ENCODE measurements at places on chromosomes 3 and 15. TPM values are rescaled to one million over a fixed set of nuclear protein-coding genes. Genes with fewer than 3 reads are reported as not detected.

GRCh38 chr3:124529826-124530571, 200.3 kb upstream of the UMPS start:
- no peaks in the 10 kb centered on the region for H3K36me3 ChIP-seq
- DNase-seq = no peak
- no peaks in the 10 kb centered on the region for H3K4me1 ChIP-seq
- H3K27me3 ChIP-seq = no peaks in the 10 kb centered on the region

DNA sequence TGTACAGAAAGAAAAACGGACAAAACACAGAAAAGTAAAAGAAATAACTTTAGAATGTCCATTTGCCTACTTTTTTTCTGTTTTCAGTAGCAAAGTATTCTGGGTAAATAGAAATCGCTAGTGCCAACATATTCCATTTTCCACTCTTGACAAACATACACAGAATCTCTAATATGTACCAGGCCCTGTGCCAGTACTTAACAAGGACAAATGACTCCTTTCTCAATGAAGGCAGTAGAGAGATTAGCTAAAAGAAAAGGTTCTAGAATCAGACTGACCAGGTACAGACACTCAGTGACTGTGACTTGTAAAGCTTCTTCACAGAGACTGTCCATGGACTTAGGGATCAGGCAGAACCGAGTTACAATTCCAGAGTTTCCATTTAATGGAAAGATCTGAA, 165.8 kb upstream of the STAC start:
- DNase-seq = no peak
- H3K4me3 ChIP-seq = no peak overlapping the region
- no peaks in the 10 kb centered on the region for H3K27me3 ChIP-seq
- H3K4me1 ChIP-seq = no peaks in the 10 kb centered on the region
- no peak overlapping the region for H3K27ac ChIP-seq

- no peak for DNase-seq
- peak overlapping the region; percentile 33 for H3K27ac ChIP-seq
- H3K4me1 ChIP-seq = no peaks in the 10 kb centered on the region
- H3K4me3 ChIP-seq = no peak overlapping the region
- no peaks in the 10 kb centered on the region for H3K27me3 ChIP-seq
These were observed 263.0 kb downstream of the EBLN2 start for GRCh38 chr3:73324203-73325155.

GRCh38 chr3:145882436-145882835, 278.5 kb downstream of the PLOD2 start:
- no peak for DNase-seq
- H3K4me3 ChIP-seq = no peak overlapping the region
- no peak overlapping the region for H3K27ac ChIP-seq
- H3K27me3 ChIP-seq = no peaks in the 10 kb centered on the region
- H3K4me1 ChIP-seq = no peaks in the 10 kb centered on the region

DNA sequence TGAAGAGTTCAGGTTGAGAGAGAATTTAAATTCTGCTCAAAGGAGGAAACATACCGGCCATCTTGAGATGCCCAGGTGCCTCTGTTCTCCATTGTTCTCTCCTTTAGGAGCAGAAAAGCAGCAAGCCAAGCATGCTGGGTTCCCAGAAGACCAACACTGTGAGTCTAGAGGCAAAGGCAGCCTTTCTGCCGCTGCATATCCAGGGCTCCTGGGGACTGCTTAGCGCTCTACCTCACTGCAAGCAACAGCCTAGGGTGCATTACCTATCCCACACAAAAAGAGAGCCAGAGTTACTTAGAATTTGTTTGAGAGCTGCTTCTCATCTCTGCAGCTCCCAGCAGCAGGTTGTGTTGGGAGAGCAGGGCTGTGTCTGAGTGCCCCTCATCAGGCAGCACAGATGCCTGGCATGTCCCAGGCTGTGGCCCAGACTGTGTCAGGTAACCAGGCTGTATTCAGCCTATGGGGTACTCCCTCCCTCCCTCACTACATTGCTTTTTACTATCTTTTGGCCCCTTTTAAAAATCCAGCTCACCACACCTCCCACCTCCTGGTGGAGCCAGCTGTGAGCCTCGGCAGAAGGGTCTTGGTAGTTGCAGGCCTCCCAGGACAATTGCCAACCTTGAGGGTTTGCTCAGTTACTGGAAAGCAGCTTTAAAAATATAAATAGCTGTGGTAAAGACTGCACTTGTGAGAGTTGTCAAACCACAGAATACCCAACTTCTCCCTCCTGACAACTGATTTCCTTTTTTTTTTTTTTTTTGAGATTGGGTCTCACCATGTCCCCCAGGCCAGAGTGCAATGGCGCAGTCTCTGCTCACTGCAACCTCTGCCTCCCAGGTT, 30.2 kb downstream of the BCL2L10 start:
- no peak for DNase-seq
- H3K4me3 ChIP-seq = no peak overlapping the region
- peaks cover 3% of the 10 kb centered on the region for H3K4me1 ChIP-seq
- no peaks in the 10 kb centered on the region for H3K36me3 ChIP-seq
- H3K27ac ChIP-seq = no peak overlapping the region

GRCh38 chr3:191133359-191133758, 65.7 kb upstream of the OSTN start:
- no peak overlapping the region for H3K4me3 ChIP-seq
- no peaks in the 10 kb centered on the region for H3K27me3 ChIP-seq
- no peaks in the 10 kb centered on the region for H3K36me3 ChIP-seq
- H3K27ac ChIP-seq = no peak overlapping the region
- no peak for DNase-seq

DNA sequence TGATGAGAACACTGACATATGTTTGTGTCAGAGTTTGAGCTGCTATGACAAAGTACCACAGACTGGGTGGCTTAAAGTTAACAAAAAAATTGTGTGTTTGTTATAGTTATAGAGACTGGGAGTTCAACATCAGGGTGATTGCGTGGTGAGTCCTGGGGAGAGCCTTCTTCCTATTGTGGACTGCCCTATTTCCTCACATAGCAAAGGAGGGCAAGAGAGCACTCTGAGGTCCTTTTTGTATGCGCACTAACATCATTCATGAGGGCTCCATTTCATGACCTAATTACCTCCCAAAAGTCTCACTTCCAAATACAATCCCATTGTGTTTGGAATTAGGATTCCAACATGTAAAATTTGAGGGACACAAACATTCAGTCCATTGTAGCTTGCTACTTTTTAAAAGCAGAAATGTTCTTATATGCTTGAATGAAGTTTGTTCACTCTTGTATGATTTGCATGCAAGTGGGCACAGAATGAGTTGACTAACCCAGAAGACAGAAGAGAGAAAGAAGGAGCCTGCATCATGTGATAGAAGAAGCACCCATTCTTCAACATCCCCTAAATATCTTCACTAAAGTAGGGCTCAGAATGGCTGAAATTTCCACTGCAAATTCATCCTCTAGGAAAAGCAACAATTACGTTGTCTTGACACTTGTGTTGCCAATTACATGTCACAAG, 18.9 kb upstream of the ALCAM start:
- no peak for DNase-seq
- no peaks in the 10 kb centered on the region for H3K27me3 ChIP-seq
- no peaks in the 10 kb centered on the region for H3K4me1 ChIP-seq
- no peak overlapping the region for H3K27ac ChIP-seq

DNA sequence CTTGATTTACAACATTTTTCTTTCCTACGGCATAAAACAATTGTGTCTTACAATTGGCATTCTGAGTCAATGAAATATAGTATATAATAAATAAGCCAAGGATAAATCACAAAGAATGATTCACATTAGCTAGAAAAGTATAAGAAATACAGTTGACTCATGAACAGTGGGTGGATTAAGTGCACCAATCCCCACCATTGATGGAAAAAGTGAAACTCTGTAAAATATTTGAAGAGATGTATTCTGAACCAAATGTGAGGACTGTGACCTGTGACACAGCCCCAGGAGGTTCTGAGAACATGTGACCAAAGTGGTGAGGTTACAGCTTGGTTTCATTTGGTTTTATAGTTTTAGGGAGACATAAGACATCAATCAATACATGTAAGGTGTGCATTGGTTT, 227.5 kb downstream of the ALCAM start:
- no peak for DNase-seq
- H3K36me3 ChIP-seq = no peaks in the 10 kb centered on the region
- H3K27me3 ChIP-seq = no peaks in the 10 kb centered on the region
- H3K4me3 ChIP-seq = no peak overlapping the region
- no peak overlapping the region for H3K27ac ChIP-seq

GRCh38 chr3:157029365-157029790, 130.6 kb downstream of the CCNL1 start:
- no peak overlapping the region for H3K4me3 ChIP-seq
- no peak for DNase-seq
- no peak overlapping the region for H3K27ac ChIP-seq
- H3K4me1 ChIP-seq = no peaks in the 10 kb centered on the region
- H3K36me3 ChIP-seq = no peaks in the 10 kb centered on the region

DNA sequence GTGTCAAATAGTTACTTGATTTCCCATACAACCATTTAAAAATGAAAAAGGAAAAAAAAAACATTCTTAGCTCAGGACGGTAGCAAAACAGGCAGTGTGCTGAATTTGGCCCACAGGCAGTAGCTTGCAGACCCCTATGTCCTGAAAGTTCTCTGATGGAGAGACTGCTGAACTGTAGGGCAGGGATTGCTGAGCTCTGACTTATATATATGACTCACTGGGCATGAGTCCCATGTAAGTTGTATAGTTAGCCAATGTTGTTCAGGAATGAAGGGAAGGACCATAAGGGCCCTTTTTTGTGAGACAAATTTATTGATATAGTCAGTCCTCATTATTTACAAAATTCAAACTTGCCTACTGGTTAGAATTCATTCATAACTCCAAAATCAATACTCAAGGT, 36.9 kb upstream of the FRMD4B start:
- H3K27me3 ChIP-seq = no peaks in the 10 kb centered on the region
- no peaks in the 10 kb centered on the region for H3K36me3 ChIP-seq
- H3K4me3 ChIP-seq = no peak overlapping the region
- peaks cover 13% of the 10 kb centered on the region for H3K4me1 ChIP-seq
- DNase-seq = no peak
- H3K27ac ChIP-seq = no peak overlapping the region

DNA sequence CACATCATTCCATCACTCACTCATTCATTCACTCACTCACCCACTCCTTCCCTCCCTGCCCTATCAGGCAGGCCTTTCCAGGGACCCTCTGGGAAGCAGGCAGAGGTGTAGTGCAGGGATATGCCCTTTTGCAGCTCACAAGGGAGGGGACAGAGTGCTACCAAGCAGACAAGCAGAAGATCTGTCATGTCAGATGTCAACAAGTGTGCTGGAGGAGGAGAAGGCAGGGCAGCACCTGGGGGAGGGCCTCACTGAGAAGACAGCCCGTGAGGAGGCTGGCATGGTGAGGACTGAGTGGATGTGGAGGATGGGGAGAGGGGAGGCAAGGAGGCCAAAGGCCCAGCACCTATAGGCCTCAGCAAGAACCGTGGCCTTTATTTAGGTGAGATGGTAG, 15.3 kb downstream of the ABTB1 start:
- no peak for DNase-seq
- peaks cover 20% of the 10 kb centered on the region for H3K4me1 ChIP-seq
- no peak overlapping the region for H3K27ac ChIP-seq
- peaks cover 14% of the 10 kb centered on the region for H3K36me3 ChIP-seq
- no peaks in the 10 kb centered on the region for H3K27me3 ChIP-seq

- H3K27me3 ChIP-seq = no peaks in the 10 kb centered on the region
- H3K27ac ChIP-seq = peak overlapping the region; percentile 30
- H3K4me3 ChIP-seq = no peak overlapping the region
- no peak for DNase-seq
- H3K36me3 ChIP-seq = no peaks in the 10 kb centered on the region
These were observed 17.9 kb upstream of the NRROS start for GRCh38 chr3:196621611-196622010.

- H3K4me3 ChIP-seq = no peak overlapping the region
- no peak overlapping the region for H3K27ac ChIP-seq
- no peaks in the 10 kb centered on the region for H3K4me1 ChIP-seq
These were observed 17.6 kb downstream of the GALK2 start for GRCh38 chr15:49187549-49188245.

DNA sequence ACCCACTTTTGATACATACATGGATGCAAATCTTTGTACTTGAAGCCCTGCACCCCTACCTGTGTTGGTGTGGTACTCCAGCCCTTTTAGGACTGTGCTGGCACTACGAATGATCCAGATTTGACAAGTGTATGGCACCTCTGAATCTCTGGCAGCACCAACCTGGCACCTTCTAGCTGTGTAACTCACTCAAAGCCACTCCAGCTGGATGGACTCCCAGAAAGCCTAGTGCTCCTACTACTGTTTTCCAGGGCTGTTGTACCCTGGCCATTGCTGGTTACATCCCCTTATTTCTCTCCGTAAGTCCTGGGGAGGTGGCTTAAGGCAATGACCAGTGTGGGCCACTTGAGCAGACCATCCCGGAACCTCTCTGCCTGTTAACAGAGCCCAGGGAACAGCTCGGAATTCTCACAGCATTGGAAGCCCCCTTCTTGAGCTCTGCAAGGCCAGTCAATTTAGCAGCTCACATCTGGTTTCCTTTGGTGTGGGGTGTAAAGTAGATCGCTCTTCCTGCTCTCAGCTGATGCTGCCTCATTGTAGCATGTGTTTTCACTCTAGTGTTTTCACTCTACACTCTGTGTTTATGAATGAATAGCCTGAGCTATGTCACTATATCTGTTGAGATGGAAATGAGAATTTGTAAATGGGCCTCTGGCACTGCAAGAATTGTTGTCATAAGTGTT, 12.2 kb downstream of the CALML4 start:
- peaks cover 54% of the 10 kb centered on the region for H3K36me3 ChIP-seq
- DNase-seq = no peak
- no peaks in the 10 kb centered on the region for H3K27me3 ChIP-seq
- no peak overlapping the region for H3K27ac ChIP-seq

- H3K36me3 ChIP-seq = no peaks in the 10 kb centered on the region
- H3K27ac ChIP-seq = no peak overlapping the region
- no peaks in the 10 kb centered on the region for H3K4me1 ChIP-seq
- no peaks in the 10 kb centered on the region for H3K27me3 ChIP-seq
- DNase-seq = no peak
These were observed 244.1 kb upstream of the STT3B start for GRCh38 chr3:31288641-31289100.

- peaks cover 3% of the 10 kb centered on the region for H3K4me1 ChIP-seq
- peak within 1 kb of the TSS; percentile 57 for H3K4me3 ChIP-seq
- no peaks in the 10 kb centered on the region for H3K36me3 ChIP-seq
- peak within 1 kb of the TSS; percentile 59 for H3K27ac ChIP-seq
These were observed at the start of gene FAM174B for GRCh38 chr15:92655178-92655995. TSS of gene FAM174B (minus strand) at chr15:92655775.

Gene CHST13
- total RNA-seq = 0.64 TPM

Gene PHLDB2
- 60.8 TPM for total RNA-seq

Gene GAP43
- not detected for total RNA-seq

Gene B3GNT5
- total RNA-seq = 31.0 TPM

Gene TF
- total RNA-seq = 1.3 TPM

Gene GOLGA6L4
- total RNA-seq = 2.7 TPM

Data from upper lobe of right lung (tissue), 1 donor.